ENCODE measurements at places on chromosomes 12 and 14.

GRCh38 chr12:113641426-113642030 is 169.9 kb upstream of the LHX5 start:
- no peak for DNase-seq

- no peak for DNase-seq
Observed at GRCh38 chr14:93026339-93026738, 89.4 kb downstream of the ITPK1 start.

DNA sequence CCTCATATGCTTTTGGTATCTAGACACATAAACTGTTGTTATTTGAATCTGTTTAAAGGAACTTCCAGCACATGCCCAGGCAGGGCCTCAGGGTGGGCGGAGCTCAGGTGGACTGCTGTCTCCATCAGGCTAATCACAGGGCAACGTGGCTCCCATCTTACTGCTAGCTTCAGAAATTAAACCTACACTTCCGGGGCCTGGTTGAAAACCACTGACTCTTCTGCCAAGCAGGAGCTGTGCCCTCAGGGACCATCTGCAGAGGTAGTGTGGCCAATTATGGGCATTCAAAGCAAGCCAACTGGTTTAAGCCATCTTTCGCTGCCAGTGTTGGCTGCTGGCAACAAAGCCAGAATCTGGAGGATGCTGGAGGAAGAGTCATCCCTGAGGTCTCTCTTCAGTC is 97.5 kb downstream of the TMX1 start:
- DNase-seq, result no peak

- DNase-seq, result peak; percentile 88
Observed at GRCh38 chr12:111598637-111599452, at the start of gene ATXN2. TSS of gene ATXN2 (minus strand) at chr12:111599315. CDS start at chr12:111599034, 281 bp downstream.

DNA sequence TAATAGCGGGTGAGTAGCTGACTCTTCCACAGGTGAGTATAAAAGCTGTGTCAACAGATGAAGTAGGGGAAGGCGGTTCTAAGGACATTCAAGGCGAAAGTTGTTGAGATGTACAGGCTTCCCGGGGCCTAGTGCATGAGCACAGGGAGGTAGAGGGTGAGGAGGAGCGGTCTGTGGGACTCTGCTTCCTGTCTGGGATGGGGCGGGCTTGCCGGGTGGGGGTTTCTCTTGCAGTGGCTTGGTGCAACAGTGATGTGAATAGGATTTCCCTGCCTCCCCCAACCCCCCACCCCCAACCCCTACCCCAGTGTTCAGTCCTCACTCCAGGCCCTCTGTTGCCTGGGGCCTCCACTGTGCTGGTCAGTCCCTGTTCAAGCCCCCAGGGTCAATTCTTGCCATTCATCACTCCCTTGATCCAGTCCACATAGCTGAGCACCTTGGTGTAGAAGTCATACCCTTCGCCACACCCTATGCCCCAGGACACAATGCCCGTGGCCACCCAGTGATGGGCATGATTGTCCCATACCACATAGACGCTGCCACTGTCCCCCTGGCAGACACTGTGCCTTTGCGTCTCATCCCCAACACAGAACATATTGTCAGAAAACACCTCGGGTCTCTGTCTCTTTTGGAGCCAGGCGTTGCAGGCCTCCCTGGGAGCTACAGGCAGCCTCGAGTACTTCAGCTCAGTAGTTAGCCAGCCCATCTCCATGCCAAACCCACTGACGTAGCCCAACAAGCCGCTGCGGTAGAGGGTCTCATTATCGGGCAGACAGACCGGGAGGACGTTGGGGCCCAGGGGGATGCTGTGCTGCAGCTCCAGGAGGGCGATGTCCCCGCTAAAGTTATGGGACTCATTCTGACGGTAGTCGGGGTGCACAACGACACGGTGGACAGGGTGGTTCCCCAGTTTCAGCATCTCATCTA is 4.0 kb upstream of the C1R start:
- DNase-seq, result peak; percentile 61

GRCh38 chr14:86481104-86481503 is 951.2 kb downstream of the FLRT2 start:
- DNase-seq, result no peak

DNA sequence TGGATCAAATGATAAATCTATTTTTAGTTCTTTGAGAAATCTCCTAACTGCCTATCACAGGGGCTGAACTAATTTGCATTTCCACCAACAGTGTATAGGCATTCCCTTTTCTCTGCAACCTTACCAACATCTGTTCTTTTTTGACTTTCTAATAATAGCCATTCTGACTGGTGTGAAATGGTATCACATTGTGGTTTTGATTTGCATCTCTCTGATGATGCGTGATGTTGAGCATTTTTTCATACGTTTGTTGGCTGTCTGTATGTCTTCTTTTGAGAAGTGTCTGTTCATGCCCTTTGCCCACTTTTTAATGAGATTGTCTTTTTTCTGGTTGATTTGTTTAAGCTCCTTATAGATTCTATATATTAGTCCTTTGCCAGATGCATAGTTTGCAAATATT is 67.1 kb downstream of the IFNG-AS1 start:
- no peak for DNase-seq

DNA sequence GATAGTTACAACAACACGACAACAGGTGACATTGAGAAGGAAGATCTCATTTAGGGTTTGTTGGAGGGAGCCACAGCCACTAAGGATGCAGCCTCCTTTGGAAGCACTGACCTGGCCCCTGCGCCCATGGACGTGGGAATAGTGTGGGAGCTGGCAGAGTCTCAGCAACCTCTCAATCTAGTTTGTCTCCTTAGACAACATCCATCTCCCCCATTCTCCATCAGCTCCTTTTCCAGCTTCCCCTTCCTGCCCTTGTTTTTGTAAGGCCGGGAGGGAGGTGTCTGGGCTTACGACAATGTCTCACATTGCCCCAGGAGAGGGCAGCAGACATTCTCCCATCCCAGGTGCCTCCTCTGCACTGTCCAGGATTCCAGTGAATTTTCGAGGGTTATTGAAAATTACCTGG is 170.2 kb upstream of the PZP start:
- DNase-seq, result no peak

DNA sequence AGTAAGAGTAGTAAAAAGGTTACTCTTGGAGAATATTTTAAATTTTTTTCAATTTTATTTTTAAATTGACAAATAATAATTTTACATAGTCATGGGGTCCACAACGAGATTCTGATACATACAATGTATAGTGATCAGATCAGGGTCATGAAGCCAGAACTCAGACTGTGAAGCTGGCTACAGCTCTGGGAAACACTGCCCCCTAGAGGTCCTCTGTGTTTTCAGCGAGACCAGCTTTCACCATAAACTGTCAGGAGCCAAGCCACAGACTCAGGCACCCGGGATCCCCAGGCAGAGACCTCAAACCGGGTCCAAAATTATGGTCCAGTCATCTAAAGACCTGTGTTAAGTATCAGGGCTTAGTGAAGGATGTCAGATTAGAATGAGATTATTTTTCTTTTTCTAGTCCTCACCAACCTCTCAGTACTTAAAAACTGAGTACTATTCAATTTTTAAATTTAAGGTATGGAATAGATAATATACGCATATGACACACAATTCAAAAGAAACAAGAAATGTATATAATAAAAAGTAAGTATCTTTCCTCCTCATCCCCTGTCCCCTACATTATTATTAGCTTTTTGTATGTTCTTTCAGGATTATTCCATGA is 397.1 kb downstream of the MDGA2 start:
- DNase-seq, result no peak

DNA sequence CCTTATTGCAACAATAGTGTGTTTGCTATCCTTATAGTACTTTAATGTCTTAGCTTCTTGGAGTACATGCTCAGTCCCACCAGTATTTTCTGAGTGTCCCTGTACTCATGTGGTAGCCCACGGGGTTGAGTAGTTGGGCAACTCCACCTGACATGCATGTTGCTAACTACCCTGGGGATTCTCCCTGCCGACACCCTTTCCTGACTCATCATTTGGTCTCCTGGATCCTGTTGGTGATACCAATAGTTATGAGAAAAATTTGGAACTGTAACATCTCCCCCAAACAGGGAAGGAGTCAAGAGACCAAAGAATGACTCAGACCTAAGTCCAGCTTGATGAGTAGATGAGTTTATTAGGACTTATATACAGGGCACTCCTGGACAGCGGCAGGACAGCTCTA is 101.6 kb downstream of the BRMS1L start:
- no peak for DNase-seq

DNA sequence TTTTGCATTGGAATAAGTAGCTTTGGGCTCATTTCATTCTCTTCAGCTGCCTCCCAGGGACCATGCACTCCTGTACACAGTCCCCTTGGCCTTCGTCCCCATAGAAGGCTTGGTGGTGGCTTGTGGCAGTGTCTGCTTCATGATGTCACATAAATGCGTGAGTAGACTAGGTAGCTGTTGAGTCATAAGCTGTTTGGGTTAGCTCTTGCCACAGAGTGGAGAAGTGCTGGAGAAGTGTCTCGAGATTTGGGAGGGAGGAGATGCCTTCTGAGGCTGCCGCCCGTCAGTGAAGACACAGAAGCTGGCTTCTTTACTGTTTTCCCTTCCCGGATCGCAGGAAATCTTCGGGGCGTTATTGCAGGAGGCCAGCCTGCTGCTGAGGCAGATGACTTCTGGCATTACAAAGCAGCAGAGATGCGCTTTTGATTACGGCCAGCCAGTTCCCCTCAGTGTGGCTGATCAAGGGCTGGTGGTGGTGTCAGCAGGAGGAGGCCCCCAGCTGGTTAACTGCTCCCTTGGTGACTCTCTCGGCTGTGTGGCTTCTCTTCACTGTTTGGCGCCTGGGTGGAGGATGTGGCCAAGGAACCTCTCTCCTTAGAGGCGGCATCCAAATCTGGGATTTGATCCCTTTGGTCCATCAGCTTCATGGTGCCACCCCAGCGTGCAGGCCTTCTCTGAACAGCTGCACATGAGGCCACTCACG is 67.6 kb downstream of the AACS start:
- no peak for DNase-seq

DNA sequence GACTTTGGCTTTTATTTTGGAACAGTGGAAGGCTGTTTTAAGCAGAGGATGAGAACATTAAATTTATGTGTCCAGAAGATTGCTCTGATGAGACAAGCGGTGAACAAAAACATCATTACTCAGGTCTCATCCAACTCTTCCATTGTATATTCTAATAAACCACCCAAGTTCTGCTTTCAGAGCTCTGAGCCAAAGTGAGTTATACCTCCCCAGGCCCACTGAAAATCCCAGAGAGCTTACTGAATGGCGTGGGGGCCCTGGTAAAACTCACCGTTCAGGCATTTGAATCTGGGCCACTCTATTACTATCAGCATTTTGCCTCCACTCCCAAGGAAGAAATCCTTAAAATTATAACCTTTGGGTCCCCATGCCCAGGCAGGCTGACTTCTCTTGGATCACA is 122.0 kb upstream of the HIF1A start:
- DNase-seq, result no peak

- no peak for DNase-seq
Observed at GRCh38 chr14:68337279-68337678, 455.6 kb downstream of the ZFP36L1 start.

DNA sequence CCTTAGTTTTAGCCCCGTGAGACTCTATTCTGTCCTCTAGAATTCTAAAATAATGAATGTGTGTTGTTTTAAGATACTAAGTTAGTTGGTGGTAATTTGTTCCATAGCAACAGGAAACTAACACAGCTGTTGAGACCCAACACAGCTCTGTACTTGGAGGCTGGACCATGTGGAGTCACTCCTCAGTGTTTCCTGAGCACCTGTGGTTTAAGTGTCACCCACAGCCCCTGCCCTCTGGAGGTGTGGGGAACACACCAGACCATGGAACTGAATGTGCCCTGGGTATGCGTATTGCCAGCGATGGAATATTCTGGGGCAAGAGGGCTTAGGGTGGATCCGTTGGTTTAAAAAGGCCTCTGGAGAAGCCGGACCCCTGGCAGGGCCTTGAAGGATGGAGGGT is 16.6 kb upstream of the GPR68 start:
- DNase-seq, result peak; percentile 77

DNA sequence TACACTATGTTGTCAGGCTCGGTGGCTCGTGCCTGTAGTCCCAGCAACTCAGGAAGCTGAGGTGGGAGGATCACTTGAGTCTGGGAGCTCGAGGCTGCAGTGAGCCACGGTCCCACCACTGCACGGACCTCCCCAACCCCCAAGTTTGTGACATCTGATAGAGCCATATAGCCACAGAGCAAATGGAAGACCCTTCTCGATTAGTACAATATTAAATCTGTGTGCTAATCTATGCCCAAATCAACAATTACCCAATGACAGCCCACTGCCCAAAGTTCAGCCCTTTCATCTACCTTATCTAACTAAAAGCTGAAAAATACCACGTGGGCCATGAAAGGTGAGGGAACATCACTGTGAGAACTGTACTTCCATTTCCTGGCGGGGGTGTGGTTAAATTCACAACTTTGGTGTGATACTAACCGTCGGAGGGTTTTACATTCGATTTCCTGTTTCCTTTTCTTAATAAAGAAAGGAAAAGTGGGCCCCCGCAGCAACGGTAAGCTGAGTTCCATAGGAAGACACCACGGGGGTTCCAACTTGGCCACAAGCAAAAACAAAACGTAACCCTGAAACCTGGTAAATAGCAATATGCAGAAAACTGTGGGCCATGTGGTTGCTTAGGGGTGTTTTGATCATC is 31.2 kb upstream of the FOS start:
- DNase-seq, result peak; percentile 86

GRCh38 chr14:33781236-33781635 is 169.6 kb downstream of the EGLN3 start:
- DNase-seq, result no peak

- no peak for DNase-seq
Observed at GRCh38 chr14:59890676-59891075, 20.1 kb upstream of the RTN1 start.

- no peak for DNase-seq
Observed at GRCh38 chr12:38892087-38892786, 13.2 kb downstream of the CPNE8 start.

DNA sequence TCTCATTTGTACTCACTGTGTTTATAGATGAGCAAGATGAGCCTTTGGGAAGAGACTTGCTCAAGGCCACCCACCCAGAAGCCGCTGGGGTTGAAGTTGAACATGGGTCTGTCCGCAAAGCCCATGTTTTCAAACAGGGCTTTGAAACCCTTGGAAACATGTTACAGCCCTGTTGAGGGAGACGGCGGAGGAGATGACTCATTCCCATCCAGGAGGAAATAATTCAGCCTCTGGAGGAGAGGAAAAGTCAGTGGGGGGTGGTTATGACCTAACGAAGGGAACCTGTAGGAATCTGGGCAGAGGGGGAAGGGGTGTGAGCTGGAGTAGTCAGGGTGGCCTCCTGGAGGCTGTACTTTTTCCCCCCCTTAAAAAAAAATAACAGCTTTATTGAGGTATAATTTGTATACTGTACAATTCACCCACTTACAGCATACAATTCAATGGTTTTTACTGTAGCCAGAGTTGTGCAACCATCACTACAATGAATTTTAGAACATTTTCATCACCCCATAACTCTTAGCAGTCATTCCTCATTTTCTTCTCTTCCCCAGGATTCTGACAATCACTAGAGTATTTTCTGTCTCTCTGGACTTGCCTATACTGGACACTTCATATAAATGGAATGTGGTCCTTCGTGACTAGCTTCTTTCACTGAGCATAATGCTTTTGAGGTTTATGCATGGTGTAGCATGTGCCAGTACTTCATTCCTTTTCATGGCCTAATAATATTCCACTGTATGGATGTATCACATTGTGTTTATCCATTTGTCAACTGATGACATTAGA is 1.9 kb upstream of the RIN3 start:
- DNase-seq, result no peak

- DNase-seq, result no peak
Observed at GRCh38 chr12:38809832-38810231, 95.6 kb downstream of the CPNE8 start.
